ENCODE measurements at places on chromosomes 13 and 19. TPM values are rescaled to one million over a fixed set of nuclear protein-coding genes. Genes with fewer than 3 reads are reported as not detected.

The C19orf85 gene
- not detected for total RNA-seq

GRCh38 chr13:62360609-62361008 is 945.0 kb upstream of the PCDH20 start:
- no peaks in the 10 kb centered on the region for H3K36me3 ChIP-seq
- H3K4me3 ChIP-seq: no peak overlapping the region
- H3K27me3 ChIP-seq: no peaks in the 10 kb centered on the region
- H3K4me1 ChIP-seq: no peaks in the 10 kb centered on the region
- H3K27ac ChIP-seq: no peak overlapping the region

DNA sequence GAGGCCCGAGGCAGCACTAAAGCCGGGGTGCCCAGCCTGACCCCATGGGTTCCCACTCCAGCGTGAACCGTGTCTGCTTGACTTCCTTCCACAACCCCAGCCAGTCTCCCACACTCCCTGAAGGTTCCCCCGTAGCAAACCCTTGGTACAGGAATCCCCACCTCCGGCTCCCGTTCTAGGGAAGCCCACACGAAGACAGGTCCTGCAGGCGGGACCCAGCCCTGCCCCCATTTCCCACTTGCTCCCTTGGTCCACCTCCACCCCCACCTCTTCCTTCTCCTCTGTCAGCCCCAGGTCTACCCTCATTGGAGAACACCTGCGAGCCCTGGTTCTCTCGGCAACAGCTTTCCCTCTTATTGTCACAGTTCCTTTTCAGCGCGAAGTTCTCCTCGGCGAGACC is 23.9 kb downstream of the C19orf81 start:
- no peak overlapping the region for H3K4me3 ChIP-seq
- no peaks in the 10 kb centered on the region for H3K36me3 ChIP-seq
- peaks cover 38% of the 10 kb centered on the region for H3K27me3 ChIP-seq
- H3K27ac ChIP-seq: no peak overlapping the region
- H3K4me1 ChIP-seq: no peaks in the 10 kb centered on the region

- H3K4me3 ChIP-seq: no peak overlapping the region
- no peak overlapping the region for H3K27ac ChIP-seq
- peaks cover 2% of the 10 kb centered on the region for H3K4me1 ChIP-seq
- DNase-seq: no peak
- H3K36me3 ChIP-seq: peaks cover 15% of the 10 kb centered on the region
- H3K27me3 ChIP-seq: no peaks in the 10 kb centered on the region
These were observed 63.0 kb upstream of the ZDHHC20 start for GRCh38 chr13:21522130-21522529.

- H3K36me3 ChIP-seq: peaks cover 7% of the 10 kb centered on the region
- H3K27me3 ChIP-seq: no peaks in the 10 kb centered on the region
- H3K4me1 ChIP-seq: peaks cover 4% of the 10 kb centered on the region
These were observed 16.0 kb downstream of the ITM2B start for GRCh38 chr13:48249018-48249417.

- DNase-seq: no peak
- H3K4me1 ChIP-seq: peaks cover 6% of the 10 kb centered on the region
- no peak overlapping the region for H3K4me3 ChIP-seq
- peaks cover 3% of the 10 kb centered on the region for H3K27me3 ChIP-seq
- H3K27ac ChIP-seq: no peak overlapping the region
These were observed 10.5 kb downstream of the GNA11 start for GRCh38 chr19:3104708-3104983.

GRCh38 chr13:111142472-111142871 is 27.4 kb downstream of the ARHGEF7 start:
- no peak overlapping the region for H3K27ac ChIP-seq
- H3K4me1 ChIP-seq: no peaks in the 10 kb centered on the region
- no peaks in the 10 kb centered on the region for H3K36me3 ChIP-seq
- no peak overlapping the region for H3K4me3 ChIP-seq
- no peak for DNase-seq
